ENCODE measurements at places on chromosomes 3 and 15.

GRCh38 chr3:139472380-139473010 lies 3.8 kb downstream of the RBP2 start:
- DNase-seq = no peak

GRCh38 chr3:141950572-141951493 lies 74.4 kb downstream of the ATP1B3 start:
- DNase-seq = no peak

- DNase-seq = no peak
Measured at GRCh38 chr3:38560996-38561717, 65.0 kb downstream of the EXOG start.

GRCh38 chr15:88535100-88535499 lies 11.4 kb downstream of the DET1 start:
- no peak for DNase-seq

DNA sequence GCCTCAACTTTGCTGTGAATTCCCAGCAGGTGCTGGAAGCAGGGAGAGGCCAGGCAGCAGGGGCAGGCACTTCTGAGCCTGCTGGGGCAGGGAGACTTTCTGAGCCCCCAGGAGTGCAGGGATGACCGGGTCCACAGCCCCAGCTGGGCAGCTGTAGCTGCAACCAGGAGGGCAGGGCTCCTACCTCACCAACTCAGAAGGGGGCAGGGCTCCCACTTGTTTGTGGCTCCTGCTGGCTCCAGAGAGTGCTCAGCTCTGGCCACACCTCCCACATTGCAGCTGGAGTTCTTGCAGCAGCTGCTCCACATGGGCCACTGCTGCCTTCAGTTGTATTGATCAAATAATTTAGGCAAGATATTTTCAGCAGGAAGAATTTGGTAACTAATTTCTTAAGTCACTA lies 812.3 kb downstream of the NSUN3 start:
- DNase-seq = peak; percentile 4

GRCh38 chr3:126147147-126147931 lies 33.0 kb downstream of the ALDH1L1 start:
- DNase-seq = no peak

DNA sequence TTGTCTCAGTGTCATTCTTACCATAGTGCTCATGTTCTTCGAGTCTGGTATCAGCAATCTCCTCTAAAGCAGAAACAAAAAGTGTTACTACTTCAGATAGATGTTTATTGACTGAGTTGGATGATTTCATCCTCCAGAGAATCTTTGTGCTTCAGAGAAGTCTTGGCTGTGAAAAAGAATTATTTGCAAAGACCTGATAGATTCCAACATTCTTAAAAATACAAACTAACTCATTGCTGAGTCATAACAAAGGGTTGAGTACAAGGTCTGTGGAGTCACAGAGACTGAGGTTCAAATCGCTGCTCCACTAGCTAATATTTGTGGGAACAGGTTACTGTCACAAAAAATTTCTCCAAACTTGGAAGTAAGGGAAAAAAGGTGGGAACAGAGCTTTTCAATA lies 9.0 kb upstream of the STRIT1 start:
- DNase-seq = no peak

GRCh38 chr3:65151666-65152065 lies 463.9 kb upstream of the ADAMTS9 start:
- no peak for DNase-seq

GRCh38 chr3:20125897-20126296 lies 60.1 kb downstream of the SGO1 start:
- DNase-seq = no peak

DNA sequence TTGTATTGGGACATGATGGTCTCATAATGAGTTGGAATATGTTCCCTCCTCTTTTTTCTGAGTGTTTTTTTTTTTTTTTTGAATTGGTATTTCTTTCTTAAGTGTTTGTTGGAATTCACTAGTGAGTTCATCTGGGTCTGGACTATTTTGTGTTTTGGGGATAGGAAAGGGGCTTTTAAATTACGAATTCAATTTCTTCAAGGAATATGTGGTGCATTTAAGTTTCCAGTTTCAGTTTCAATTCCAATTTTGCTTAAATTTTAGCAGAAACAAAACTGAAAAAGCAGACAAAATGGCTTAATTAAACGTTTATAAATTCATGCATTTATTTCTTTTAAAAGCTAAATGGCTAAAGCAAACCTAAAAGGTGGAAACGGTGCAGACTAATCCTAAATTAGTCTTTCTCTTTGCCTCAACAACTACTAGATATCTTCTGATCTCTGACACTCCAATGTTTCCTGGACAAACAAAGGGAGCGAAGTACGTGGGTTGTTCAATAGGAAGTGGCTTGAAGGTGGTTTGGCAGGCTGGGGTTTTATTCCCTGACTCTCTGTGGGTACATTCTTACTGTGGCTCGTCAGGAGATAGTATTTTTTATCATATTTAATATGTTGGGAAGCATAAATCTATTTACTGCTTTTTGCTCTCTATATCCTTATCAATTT lies 50.0 kb upstream of the CORO2B start:
- DNase-seq = no peak

DNA sequence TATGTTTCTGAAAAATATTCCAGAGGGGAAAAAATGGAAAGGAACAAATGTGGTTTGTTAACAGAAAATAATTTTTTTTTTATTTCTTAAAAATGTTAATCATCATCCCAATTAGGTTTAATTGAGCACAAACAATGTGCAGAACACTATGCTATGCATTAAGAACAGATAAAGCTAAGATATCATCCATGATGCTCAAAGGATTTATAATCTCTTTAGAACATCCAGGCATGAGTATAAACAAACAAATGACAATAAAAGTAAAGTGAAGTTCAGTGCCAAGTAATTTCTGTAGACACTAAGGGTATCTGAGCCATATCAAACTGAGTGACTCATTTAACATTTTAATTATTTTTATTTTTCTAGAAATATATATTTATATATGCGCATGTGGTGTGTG lies 732.2 kb downstream of the NAALADL2 start:
- DNase-seq = no peak

- DNase-seq = no peak
Measured at GRCh38 chr3:160691151-160691550, 14.2 kb downstream of the ARL14 start.

DNA sequence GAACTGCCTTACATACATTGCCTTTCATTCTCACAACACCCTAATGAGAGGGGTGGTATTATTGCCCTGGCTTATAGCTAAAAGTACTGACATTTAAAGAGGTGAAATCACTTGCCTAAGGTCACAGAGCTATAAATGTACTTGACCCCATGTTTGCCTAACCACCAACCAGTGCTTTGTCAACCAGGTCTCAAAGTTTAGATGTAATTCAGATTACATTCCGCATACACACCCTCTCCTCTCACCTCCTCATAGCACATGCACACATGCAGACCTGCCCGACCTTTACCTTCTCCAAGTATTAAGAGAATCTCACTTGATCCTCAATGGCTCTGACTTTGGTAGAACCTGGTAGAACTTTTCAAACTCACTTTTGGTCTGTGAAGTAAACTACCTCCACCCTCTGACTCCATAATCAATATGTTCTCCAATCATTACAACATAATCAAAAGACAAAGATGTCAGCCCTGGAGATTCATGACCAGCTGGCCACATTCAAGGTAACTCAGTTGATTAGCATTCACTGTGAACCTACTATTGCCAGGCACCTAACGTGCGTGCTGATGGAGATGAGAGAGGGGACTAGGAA lies 63.2 kb upstream of the HES1 start:
- no peak for DNase-seq

GRCh38 chr3:141915016-141915415 lies 38.6 kb downstream of the ATP1B3 start:
- no peak for DNase-seq

DNA sequence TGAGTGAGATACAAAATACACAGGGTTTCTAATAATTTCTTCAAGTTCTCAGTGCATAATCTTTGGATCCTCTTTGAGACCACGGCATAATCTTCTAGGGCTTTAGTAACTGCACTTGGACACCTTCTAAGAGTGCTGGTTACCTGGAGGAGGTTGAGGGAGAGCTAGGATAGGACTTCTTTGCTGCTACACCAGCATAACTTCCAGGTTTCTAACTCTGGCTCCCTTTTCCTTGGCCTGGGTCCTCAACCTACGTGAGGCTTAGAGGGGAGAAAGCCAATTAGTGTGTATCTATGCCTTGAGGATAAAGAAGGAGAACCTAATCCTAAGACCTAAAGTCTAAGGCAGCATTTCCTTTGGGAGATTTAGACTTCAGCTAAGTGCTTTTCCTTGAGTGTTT lies 184.8 kb downstream of the LSAMP start:
- DNase-seq = peak; percentile 47

DNA sequence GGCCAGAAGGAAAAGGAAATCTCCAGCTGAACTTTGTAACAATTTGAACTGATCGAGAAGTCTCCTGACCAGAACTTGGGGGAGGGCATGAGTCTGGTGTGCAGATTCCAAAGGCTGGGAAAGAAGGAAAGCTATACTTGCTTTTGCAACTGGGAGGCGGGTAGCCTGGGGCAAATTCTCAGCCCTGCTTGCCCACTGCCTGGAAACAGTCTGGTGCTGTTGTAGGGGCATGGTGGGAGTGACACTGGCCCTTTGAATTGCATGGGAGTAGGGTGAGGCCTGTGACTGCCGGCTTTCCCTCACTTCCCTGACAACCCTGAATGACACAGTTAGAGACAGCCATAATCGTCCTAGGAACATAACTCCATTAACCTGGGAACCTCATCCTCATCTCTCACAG lies 114.0 kb upstream of the POU1F1 start:
- DNase-seq = no peak

GRCh38 chr3:57596495-57597126 lies 533 bp downstream of the ARF4 start:
- DNase-seq = peak; percentile 81

- no peak for DNase-seq
Measured at GRCh38 chr3:5010706-5011554, 31.7 kb downstream of the BHLHE40 start.

DNA sequence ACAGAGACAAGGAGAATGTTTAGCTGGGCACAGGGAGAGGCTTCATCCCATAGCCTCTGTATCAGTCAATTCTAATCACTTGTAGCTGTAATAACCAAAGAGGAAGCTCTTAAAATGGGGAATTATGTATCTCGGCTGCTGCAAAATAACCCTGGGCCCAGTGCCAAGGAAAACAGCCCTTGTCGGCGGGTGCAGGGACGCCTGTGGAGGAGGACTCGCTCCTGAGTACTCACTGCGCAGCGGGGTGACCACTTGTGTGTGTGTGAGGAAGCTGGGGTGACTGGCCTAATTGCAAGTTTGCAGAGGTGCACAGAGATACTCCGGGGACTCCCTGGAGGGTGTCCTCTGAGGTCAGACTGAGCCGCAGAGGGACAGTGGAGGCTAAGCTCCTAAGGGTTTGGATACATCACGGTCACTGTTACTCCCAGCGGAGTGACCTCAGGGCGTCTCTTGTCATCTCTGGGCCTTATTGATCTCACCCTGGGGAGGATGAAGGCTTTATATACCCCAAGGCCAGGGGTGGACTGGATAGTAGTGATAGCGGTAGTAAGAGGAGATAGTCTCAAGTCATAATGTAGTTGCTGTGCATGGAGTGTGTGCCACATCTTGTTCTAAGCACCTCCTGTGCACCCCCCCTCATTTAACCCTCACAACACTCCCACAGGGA lies 37.2 kb downstream of the SLC6A6 start:
- DNase-seq = no peak

DNA sequence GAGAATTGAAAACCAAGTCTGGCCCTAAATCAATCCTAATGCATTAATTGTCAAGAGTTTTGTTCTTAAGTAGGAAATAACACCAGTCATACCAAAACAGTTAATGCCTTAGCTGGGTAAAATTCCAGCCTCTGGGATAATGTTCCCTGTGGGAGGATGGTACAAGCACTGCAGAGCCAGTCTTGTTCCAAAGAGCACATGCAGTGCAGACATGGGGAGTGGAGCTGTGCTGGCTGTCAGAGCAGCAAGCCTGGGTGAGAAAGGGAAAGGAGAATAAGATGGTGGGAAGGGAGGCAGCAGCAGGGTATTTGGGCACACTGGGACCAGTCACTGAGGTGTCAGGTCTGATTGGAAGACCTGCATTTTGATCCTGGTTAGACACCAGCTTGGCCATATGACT lies 12.1 kb downstream of the ALAS1 start:
- DNase-seq = no peak

GRCh38 chr3:8486936-8487335 lies 14.7 kb upstream of the LMCD1 start:
- no peak for DNase-seq

DNA sequence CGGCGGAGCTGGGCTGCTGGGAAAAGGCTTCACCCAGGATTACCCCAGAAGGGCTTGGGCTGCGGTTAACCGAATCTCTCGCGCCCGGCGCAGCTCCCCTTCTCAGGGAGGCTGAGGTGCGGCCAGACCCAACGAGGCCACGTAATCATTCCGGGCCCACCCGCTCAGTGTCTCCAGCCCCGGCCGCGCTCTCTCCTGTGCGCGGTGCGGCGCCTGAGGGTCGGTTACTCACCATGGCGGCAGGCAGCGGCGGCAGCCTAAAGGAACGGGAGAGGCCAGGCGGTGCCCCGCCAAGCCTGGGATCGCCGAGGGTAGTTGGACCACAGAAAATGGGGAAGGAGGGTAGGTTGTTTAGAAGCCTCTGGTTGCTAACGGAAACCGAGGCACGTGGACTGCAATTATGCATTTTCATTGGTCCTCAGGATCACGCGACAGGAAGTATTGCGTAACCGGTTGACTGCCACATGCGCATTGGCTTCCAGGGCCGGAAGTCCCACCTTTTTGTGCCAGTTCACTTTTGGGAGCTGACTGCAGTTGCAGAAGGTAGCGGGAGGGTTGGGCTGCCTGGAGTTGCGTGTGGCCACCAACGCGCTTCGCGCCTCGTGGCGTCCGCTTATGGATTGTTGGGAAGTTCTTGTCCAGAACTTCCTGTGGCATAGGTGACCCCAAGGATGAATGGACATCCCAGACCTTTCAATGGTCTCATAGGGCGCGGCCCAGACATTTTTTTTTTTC lies at the start of gene LZTFL1:
Gene LZTFL1, minus strand, starts transcription at position 363 of the 735 bp plus-strand sequence. Its CDS starts 128 bp downstream, at position 235.
- peak; percentile 93 for DNase-seq

GRCh38 chr3:34207002-34207401 lies 408.6 kb downstream of the PDCD6IP start:
- no peak for DNase-seq

DNA sequence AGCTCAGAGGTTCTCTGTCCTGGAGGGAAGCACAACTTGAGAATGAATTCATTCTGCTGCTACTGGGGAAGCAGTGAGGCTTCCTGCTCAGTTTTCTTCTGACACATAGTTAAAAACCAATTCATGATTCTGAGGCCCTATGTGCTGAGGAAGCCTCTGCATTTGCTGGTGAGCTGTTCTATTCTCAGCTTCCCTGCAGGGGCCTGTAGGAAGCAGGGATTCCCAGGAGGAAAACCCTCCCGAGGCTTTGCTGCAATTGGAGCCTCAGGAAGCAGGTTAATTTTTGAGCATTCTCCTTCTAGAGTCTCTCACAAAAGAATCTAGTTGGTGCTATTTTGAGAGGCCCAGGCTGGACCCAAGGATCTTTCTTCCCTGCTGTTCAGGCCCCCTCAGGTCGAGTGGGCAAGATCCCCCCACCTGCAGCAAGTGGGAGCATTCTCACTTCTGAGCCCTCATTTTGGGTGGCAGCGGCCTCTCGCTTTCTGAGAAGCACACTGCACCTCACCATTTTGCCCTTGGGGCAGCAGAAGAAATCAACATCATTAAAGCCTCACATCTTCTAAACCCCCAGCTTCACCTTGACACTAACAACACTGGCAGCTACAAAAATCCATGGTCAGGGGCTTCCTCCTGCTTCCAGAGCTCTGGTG lies 197.5 kb upstream of the TSC22D2 start:
- DNase-seq = peak; percentile 51

- DNase-seq = peak; percentile 90
Measured at GRCh38 chr3:61560517-61561373, 626 bp upstream of the PTPRG start.

- DNase-seq = no peak
Measured at GRCh38 chr3:133996996-133997395, 32.7 kb downstream of the SLCO2A1 start.
